ENCODE measurements at places on chromosomes 11 and 22.

DNA sequence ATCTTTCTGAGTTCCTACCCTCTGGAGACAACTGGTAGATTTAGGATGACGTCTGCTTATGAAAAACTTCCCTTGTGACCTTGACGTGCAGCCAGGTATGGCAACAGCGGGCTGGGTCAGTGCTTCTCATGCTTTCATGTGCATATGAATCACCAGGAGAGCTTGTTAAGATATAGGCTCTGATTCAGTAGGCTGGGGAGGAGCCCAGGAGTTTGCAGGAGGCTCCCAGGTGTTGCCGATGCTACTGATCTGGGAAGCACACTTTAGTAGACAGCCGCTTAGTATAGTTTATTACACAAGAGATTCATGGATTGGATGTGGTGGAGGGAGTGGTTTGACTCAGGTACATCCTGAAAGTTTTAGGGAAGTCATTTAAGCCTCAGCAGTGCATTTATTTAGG lies 23.8 kb downstream of the DIXDC1 start:
- no peak for DNase-seq

- DNase-seq, result peak; percentile 7
Observed at GRCh38 chr11:83157594-83158356, 844 bp downstream of the PCF11 start.

DNA sequence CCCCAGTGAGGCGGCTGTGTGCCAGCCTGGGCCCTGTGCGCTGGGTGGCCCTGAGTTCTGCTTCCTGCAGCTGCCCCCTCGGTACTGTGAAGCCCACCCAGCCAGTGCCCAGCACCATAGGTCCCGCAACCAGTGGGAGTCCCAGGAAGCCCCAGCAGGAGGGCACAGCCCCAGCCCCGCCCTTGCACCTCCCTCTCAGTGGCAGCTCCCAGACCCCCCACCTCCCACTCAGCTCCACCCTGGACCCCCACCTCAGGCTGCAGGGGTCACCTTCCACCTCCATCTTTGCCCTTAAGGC lies 30.9 kb downstream of the MOB2 start:
- no peak for DNase-seq

DNA sequence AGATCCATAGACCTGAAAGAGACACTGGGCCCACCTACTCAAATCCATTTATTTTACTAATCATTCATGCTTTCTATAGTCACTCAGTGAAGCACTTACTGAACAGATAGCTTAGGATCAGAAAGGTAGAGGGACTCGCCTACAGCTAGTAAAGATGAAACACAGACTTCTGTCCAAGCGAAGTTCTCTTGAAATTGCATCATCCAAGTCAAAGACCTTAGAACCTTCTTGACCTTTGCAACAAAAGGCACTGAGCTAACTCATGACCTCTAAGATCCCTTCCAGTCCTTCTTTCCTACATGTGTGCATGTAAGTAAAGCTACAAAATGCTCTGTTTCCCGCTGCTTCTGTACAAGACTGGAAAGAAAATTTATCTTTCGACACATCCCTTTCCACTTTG lies 377.6 kb downstream of the LARGE1 start:
- no peak for DNase-seq

- DNase-seq, result no peak
Observed at GRCh38 chr11:22207162-22207561, 14.3 kb downstream of the ANO5 start.

DNA sequence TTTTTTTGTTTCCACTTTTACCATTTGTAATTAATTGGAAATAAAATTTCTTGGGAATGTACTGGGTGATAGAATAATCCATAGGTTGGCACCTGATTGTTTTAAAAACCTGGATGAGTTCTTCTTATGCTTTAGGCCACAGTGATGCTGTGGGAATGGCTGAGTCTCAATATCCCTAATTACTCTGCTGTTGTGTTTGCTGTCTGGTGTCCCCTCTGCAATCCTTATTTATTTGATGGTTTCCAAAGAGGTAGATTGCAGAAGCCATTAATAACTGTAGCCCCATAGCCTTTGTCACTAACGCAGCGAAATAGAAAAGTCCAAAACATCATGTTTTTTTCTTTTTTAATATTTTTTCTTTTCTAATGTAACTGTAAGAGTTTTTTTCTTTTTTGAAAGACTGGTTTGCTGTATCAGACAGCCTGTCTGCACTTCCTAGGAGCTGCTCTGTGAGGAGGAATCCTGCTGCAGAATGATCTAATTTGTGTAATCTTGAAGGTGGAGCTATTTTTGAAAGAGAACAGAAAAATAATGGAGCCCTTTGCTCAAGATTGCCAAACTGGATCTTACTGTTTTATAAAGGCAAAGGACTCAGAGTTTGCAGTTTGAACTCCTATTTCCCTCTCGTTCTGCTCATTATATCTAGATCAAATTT lies 14.9 kb downstream of the PACS1 start:
- no peak for DNase-seq

DNA sequence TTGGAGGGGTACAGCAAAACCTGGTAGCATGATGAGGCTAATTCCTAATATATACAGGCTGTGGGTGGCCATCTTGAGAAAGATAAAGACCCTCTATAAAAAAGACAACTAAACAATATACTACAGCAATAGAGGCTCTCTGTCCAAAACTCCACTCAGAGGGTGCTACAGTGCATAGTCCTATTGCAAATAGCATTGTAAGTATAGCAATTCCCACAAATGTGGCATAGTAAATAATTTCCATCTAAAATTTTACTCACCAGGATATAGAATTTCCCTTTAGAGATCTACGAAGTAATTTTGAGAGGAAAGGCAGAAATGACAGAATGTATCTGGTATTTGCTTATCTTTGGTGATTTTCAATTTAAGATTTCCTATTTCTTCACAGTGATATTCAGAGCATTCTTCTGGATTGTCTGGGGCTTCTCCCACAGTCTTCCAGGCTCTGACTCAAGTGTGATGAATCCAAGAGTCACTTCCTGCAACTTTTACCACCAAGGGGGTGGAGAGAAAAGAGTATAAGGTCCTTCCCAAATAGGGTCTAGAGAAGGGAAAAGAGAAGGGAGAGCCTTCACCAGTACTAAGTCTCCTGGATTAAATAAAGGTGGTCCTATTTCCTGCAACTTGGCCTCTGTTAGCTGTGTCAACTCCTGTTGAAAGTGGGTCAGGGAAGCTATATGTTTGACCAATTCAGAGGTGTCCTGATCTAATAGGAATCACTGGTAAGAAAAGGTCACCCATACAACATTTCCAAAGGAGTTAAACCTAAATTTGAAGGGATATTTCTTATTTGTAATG lies 1054.7 kb upstream of the CNTN5 start:
- DNase-seq, result peak; percentile 64

- no peak for DNase-seq
Observed at GRCh38 chr22:47804281-47804680, 1041.8 kb downstream of the TBC1D22A start.

DNA sequence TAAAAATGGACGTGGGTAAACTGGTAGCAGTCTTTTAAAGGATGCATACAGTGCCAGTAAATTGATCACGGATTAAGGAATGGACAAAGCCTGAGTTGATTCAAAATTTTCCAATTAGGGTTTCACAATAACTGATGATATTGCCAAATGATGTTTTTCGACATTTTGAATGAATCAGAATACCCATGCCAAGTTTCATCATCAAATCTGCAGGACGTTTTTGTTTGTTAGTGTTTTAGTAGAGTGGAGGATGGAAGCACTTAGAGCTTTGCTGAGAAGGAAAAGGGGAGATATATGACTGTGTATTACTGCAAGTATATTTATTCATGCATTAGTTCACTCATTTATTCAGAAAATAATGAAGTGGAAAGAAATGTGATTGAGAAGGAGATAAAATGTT lies 78.3 kb downstream of the SLC17A6 start:
- DNase-seq, result no peak

DNA sequence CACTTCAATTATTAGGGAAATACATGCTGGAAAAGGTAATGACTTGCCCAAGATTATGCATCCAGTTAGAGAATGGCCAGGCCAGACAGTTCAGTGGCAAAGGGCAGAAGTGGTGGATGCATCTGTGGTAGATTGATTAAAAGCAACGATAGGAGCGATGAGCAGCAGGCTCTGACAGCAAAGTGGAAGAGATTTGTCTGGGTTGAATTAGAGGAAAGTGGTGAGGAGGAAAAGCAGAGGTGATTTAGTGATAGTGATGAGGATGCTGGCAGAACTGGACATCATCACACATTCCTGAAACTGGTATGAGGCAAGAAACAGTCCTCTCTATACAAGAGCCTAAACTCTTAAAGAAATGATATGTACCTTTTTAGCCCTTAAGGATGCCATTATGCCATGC lies 12.5 kb downstream of the HSD17B12 start:
- no peak for DNase-seq

DNA sequence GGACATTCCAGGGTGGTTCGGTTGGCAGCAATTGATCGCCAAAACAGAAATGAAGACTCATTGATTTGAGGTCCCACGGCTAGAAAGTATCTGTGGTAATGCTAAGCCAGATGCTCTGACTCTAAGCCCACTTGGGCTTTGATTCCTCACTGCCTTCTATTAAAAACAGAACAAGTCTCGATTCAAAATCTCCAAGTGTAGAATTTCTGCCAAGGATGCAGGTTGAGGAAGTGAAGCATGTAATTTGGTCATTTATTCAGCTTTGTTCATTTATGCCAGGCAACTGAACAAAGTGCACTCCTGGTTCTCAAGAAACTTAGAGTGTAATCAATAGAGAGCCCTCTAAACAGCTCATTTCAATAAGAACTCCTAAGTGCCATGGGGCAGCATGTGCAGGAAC lies 2.3 kb upstream of the CEP295 start:
- DNase-seq, result no peak

DNA sequence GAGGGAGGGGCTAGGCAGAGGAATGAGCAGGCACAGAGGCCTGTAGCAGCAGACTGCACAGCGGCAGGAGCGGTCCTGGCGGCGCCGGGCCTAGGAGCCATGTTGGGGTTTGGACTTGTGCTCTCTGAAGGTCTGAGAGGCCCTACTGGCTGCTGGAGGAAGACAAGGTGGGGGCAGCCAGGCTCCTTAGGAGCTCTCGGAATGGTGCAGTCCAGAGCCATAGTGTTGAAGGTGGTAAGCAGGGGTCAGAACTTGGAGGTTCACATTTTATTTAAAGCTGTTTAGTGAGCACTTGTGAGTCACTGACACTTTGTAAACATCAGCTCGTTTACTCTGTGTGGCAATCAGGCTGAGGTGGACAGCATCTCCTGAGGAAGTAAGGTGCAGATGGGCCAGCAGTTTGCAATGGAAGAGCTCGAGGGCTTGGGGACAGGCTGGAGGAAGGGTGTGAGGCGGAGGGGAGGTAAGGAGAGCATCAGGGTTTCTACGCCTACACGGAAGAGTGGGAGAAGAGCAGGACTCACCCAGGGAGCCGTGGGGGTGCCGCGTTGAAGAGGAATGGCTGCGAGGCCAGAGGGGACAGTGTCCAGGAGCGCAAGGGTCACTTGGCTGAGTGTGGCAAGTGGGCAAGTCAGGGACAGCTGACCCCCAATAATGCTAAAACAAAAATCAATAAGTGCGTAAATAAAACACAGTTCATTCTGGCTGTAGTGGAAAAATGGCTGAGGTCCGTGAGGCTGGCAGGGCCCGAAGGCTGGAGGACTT lies 10.0 kb upstream of the TMEM191C start:
- no peak for DNase-seq

- no peak for DNase-seq
Observed at GRCh38 chr11:122637541-122637940, 18.0 kb upstream of the UBASH3B start.

GRCh38 chr11:1748636-1749394 lies 1.6 kb downstream of the IFITM10 start:
- no peak for DNase-seq

- no peak for DNase-seq
Observed at GRCh38 chr22:32579529-32580220, 105.1 kb downstream of the FBXO7 start.

- no peak for DNase-seq
Observed at GRCh38 chr22:39515266-39516050, 4.9 kb upstream of the ATF4 start.

DNA sequence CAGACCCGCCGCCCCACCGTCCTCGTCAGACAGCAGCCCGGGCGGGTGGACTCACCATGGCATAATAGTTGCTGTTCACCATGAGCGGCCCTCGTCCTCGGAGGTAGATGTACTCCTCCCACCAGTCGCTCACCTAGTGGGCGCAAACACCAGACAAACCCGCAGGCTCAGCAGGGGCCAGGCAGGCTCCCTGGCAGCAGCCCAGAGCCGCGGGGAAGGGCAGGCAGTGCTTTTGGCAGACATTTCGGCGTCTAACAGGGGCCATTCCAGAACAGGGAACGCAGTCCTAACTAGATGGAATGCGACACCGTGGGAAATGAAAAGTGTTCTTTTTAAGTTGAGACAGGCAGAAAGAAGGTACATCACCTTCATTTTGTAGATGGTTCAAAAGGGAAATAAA lies 44.9 kb downstream of the CPT1A start:
- no peak for DNase-seq

DNA sequence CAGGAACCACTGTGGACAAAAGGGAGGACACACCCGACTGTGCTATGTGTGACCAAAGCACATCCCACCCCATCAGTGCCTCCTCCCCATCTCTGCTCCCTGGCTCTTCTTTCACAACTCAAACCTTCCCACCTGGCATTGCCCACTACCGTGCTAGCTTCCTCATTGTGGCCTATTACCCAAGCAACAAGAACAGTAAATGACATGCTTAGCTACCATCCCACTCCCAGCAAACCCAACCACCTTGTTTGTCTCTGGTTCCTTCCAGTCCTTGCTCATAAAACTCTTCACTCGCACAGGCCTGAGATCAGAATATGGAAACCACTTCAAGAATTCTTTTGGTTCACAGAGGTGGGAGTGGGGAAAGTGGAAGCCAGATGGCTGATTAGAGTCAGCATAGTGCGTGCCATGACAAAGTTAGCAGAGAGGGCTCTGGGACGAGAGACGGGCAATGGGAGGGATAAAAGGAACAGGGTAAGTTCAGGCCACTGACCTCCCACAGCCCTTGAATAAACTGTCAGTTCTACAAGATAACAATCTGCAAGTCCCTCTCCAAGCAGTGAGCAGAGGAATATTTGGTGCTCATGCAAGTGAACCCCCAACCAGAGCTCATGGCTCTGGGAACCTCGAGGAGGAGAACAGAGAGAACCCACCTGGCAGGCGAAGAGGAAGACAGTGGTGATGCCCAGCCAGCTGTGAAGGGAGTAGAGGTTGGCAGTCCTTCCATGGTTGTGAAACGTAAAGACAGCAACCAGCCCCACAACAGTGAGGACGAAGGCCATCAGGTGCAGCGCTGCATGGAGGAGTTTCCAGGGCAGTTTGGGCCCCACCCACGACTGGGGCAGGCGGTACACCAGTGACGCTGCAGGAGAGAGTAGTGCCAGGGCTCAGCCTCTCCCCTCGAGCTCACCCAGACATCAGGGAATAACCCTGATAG lies 8.3 kb downstream of the CYB561A3 start:
- DNase-seq, result no peak

- DNase-seq, result no peak
Observed at GRCh38 chr11:105911454-105911853, 110.6 kb downstream of the MSANTD4 start.

GRCh38 chr22:46134111-46134705 lies 16.1 kb upstream of the PPARA start:
- DNase-seq, result no peak

DNA sequence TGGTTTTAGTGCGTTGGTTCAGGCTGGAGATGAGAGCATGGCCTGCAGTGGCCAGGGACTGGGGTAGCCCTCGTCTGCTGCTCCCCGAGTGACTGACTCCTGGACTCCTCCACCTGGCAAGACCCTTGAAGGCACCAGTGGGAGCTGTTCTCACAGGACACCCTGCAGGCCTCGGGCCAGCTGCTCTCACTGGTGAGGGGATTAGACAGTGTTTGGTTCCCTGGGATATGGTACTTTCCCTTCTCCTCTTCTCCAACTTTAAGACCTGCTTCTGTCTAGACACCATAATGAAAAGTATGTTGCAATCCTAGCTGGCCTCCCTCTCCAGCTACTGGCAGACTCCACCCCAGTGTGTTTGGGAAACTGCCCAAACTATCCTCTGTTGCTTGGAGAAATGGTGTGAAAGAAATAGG lies 168.8 kb upstream of the CADM1 start:
- no peak for DNase-seq

Measured in amniotic stem cell (primary cell).